ENCODE measurements at places on chromosomes 11 and 22.

- DNase-seq: no peak
These were observed 45.4 kb upstream of the MN1 start for GRCh38 chr22:27846910-27847309.

DNA sequence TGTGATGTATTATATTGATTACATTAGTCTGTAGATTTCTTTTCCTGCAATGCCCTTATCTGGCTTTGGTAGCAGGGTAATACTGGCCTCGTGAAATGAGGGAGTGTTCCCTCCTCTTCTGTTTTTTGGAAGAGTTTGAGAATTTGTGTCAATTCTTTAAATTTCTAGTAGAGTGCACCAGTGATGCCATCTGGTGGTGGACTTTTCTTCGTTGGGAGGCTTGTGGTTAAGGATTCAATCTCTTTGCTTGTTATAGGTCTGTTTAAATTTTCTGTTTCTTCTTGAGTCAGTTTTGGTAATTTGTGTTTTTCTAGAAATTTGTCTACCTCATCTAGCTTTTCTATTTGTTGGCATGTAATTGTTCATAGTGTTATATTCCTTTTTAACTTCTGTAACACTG is 18.9 kb downstream of the SHANK3 start:
- DNase-seq: peak; percentile 59

DNA sequence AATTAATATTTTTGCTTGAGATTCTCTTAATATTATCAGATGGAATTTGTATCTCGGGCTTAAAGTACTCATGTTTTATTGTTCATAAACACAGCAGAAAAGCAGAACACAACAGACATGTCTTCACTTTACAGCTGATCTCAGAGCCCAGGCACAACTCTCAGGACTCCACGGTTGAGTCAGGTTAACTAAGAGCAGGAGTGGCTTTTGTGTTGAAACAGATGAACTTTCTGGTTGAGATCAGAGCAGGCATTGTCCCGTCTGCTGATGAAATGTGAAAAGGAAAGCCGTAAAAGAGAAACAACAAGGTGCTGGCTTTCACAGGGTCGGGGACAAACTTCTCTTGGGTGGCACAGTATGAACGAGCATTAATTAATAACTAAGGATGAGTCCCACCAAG is 49.0 kb downstream of the JHY start:
- no peak for DNase-seq

DNA sequence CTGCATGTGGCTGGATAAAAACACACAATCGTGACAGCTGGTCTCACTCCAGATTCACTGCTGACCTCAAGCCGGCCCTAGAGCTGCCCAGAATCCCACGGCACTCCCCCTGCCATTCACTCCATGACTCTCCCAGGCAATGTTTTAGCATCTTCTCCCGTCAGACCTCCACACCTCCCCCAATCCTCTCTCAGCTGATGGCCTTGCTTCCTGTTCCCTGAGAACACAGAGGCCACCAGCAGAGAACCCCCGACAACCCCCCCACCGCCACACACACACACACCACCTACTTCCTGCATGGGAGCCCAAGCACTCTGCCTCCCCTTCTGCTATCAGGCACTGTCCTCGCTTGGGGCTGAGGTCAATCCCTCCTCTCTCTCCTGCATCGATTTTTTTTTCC is 9.3 kb downstream of the TNKS1BP1 start:
- DNase-seq: no peak

DNA sequence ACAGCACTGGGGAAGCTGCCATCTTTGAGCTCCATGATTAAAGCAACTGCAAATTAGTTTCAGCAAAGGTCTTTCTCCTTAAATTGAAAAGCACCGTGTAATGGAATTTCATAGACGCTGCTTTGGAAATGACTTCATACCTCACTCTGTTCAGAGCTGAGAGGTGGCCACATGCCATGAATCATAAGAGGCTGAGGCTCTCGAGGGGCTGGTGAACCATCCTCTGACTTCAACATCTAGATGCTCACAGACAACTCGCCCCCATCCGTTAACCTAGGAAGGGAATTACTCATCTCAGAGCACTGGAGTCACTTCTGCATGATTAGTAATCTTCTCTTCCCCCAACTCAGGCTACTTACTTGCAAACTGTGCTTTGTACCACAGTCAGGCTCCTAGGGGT is 122.3 kb downstream of the RCN1 start:
- DNase-seq: no peak

DNA sequence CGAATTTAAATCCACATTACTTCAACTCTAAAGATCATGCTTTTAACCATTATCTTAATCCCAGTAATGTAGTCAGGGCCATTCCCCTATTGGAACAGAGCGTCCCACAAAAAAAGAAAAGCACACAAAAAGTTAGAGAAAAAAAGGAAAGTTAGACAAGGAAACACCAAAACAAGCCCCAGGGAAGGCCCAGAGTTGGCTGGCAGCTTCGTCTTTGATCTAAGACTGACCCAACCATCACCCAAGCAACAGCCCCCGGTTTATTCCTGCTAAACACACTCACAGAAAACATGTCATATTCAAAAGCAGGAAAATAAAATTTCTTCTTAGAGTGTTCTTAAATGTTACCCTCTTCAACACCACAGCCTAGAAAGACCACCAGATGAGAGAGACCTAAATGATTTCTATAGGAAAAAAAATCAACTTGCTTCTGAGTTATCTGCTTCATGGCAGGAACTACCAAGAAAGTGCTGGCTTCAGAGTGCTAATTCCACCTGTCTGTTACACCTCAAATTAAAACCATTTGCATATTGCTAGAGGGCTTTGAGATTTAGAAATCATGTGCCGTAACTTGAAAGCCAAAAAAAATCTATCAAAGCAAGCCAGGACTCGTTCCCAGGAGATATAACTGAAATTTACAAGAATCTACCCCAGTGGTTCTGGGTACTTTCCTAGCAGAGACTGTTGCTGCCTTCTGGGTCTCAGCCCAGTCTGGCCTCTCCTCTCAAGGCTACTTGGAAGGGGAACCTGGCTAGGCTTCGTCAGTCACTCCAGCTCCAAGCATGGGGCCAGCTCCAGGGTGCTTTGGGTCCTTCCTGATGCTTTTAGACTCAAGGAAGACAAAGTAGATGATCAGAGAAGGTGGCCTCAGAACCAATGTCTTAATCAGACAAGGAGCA is 31.2 kb downstream of the POU2AF3 start:
- no peak for DNase-seq

GRCh38 chr11:74257959-74258553 is 53.4 kb downstream of the P4HA3 start:
- DNase-seq: no peak

GRCh38 chr22:19700790-19701419 is 13.4 kb upstream of the SEPTIN5 start:
- DNase-seq: no peak

- DNase-seq: no peak
These were observed 33.8 kb downstream of the TECTA start for GRCh38 chr11:121134741-121135312.

DNA sequence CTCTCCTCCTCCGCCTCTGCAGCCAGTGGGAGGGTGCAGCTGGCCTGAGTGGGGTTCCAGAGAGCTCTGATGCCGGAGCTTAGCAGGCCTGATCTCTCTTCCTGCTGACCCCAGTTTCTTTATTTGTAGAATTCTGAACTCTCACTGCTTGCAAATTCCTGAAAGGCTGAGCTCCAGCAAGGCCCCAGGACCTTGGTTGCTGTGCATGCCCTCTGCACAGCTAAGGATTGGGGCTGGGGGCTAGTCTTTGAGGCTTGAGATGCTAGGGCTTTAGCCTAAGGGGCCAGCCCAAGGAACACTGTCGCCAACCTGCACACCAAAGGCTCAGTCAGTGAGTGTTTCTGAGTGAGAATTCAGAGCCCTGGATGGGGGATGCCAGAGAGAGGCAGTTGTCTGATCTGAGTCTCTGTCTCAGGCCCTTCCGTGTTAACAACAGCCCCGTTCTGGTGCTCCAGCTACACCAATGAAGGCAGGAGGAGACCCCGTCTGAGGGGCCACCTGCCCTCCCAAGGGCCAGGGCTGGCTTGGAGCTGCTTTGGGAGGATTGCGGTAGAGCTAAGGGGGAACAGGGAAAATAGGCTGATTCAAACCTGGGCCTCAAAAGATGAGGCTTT is 106.0 kb upstream of the LMO1 start:
- no peak for DNase-seq

- DNase-seq: no peak
These were observed at the start of gene FAT3 for GRCh38 chr11:92224407-92225124. Gene FAT3 (plus strand): TSS chr11:92224818. CDS start chr11:92352113, 127,295 bp downstream.

DNA sequence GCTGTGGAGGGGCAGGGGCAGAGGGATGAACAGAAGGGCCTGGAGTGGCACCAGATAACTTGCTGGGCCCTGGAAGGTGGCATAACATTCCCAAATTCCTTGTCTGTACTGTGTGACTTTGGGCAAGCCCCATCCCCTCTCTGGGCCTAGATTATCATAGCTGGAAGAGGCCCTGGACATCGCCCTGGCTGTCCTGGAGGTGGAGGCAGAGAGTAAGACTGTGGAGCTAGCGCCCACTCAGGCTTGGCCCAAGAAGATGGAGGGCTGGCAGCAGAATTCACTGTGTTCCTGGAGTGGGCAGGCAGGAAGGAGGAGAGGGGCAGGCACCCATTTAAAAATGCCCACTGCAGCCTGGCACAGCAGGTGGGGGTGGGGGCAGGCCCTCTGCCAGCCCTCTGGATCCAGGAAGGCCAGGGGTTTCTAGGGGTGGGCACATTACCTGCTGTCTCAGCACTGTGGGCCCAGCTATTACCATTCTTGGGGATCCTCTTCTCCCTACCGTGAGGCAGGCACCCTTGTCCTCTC is 22.6 kb downstream of the ARHGEF17 start:
- DNase-seq: no peak

- no peak for DNase-seq
These were observed 1.2 kb downstream of the PLA2G3 start for GRCh38 chr22:31139066-31139465.

DNA sequence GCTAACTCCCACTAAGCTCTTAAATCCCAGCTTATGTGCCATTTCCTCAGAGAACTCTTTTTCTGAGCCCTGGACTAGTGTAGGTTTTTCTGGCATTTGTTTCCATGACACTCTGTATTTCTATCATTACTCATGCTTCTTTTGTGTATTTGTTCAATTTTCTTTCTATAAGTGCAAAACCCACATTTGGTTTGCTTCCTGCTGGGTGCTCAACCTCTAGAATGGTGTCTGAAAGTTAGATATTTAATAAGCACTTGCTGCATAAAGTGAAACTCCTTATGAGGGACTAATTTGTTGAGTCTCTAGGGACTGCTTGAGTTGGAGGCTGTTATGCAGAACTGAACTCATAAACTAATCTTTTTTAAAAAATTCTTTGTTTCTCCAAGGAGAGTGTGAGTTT is 68.6 kb downstream of the SYT9 start:
- DNase-seq: no peak

GRCh38 chr11:1853376-1854131 is 670 bp downstream of the LSP1 start:
- DNase-seq: peak; percentile 39

DNA sequence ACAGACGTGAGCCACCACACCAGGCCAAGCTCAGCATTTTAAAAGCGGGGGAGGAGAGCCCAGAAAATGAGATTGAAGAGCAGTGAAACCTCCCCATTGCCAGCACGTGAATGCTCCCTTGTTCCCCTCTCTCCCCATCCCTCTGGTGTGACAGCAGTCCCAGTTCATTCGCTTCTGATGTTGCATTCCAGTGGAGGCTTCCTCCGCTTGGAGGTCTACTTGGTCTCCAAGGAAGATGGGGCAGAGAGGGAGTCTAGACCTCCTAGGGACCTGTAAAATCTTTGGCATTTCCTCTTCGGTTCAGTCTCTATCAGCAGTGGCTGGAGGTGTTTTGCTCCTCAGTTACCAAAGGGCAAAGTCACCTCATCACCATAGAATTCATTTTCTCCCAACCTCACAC is 30.2 kb upstream of the EP300 start:
- DNase-seq: no peak

GRCh38 chr11:27473017-27473406 is 422 bp upstream of the LGR4 start:
- DNase-seq: no peak

- no peak for DNase-seq
These were observed 11.9 kb downstream of the HOATZ start for GRCh38 chr11:111526501-111526900.

DNA sequence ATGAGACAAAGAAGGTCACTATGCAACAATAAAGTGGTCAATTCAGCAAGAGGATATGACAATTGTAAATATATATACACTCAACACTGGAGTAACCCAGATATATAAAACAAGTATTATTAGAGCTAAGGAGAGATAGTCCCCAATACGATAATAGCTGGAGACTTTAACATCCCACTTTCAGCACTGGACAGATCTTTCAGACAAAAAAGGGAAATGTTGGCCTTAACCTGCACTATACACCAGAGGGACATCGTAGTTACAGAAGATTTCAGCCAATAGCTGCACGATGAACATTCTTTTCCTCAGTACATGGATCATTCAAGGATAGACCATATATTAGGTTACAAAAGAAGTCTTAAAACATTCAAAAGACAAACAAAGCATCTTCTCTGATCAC is 29.9 kb downstream of the PIWIL3 start:
- no peak for DNase-seq

DNA sequence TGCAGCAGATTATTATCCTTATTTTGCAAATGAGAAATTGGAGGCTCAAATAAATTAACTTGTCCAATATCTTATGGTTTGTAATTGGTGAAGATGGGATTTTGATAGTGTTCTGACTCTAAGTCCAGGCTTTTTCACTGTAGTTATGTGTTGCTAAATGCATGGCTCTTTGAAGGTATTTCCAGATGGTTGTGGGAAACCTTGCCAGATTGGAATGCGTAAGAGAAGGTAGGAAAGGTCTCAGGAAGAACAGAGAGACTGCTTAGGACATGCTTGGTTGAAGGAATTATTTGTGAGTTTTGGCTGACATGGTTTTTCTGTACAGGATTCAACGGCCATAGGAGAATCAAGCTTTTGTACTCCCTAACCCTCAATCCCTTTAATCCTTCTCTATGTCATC is 108.6 kb downstream of the STIM1 start:
- no peak for DNase-seq

DNA sequence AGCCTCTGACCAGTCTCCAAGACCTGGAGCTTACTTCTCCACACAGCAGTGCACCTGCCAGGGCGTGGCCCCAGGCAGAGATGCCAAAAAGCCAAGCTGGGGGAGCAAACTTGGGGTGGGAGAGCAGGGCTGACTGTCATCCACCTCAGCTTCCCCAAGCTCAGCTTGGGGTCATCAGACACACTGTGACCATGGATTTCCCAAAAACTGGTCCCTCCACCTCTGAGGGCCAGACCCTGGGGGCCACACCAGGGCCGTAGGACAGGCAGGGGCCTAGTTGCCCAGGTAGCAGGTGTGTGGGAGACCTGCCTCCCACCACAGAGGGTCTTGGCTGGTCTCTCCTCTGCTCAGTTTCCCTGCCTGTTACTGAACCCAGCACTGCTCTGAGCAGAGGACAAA is 30.6 kb downstream of the ARVCF start:
- no peak for DNase-seq
